Activated naive CD8-positive, alpha-beta T cell treated with anti-CD3 and anti-CD28 coated beads, Interleukin-2, amount 10 ng/mL, durations not matched to agents 7 days and 5 days (primary cell): ENCODE measurements at places on chromosomes 12 and 14. TPM values are rescaled to one million over a fixed set of nuclear protein-coding genes. Genes with fewer than 3 reads are reported as not detected.

DNA sequence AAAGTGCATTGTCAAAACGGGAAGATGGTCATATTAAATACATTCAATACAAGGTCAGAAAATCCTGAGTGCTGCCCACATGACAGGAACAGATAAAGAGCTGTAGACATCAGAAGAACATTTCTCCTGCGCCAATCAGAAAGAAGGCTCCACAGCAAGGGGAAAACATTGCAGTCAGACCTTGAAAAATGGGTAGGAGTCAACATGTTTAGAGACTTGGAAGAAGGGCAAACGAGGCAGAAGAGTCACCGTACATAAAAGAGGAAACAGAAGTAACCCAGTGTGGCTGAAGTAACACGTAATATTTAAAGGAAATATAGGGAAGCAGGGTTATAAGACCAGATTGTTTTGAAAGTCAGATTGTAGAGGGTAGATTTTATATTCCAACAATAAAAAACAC, 11.9 kb downstream of the SPPL3 start:
- peaks cover 29% of the 10 kb centered on the region for H3K4me1 ChIP-seq
- no peak overlapping the region for H3K4me3 ChIP-seq
- peaks cover 14% of the 10 kb centered on the region for H3K36me3 ChIP-seq
- no peaks in the 10 kb centered on the region for H3K27me3 ChIP-seq
- no peak for DNase-seq
- no peak overlapping the region for H3K27ac ChIP-seq

LTBP2 gene
- 0.28 TPM for total RNA-seq

- H3K36me3 ChIP-seq = no peaks in the 10 kb centered on the region
- H3K4me3 ChIP-seq = no peak overlapping the region
- H3K27me3 ChIP-seq = peaks cover 32% of the 10 kb centered on the region
- no peak for DNase-seq
These were observed 10.1 kb downstream of the TCL1A start for GRCh38 chr14:95703805-95704204.

GRCh38 chr14:68928770-68929550, 50.1 kb downstream of the ACTN1 start:
- H3K36me3 ChIP-seq = peaks cover 33% of the 10 kb centered on the region
- H3K27ac ChIP-seq = peak overlapping the region; percentile 96
- DNase-seq = no peak
- peaks cover 41% of the 10 kb centered on the region for H3K4me1 ChIP-seq
